Astrocyte of the cerebellum (primary cell): ENCODE measurements at places on chromosomes 7 and 10.

DNA sequence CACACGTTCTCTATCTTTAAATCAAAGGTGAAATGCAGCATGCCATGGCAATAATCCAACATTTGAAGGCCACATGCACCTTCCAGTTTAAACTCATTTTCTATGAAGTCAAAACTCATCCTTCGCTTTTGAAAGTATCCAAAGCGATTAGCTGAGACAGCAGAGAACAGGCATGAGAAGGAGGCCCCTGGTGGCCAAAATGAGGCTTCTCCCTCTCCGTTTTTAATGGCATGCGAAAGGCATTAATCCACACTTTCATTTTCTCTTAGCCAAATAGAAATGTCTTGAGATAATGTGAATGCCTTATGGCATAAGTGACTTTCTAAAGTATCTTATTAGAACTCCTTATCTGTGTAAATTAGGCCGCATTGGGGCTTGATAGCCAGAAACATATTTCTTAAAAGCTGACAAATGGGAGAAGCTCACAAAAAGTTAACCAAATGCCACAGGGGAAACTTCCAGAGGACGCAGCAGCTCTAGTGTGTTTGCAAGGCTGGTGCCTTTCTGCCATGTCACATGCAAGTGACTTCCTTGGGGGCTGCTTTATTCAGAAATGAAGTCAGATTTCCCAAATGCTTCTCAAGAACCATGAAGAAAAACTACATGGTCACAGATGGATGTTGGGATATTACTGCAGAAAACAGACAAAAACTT is 1189.6 kb downstream of the SORCS1 start:
- DNase-seq: peak; percentile 2

DNA sequence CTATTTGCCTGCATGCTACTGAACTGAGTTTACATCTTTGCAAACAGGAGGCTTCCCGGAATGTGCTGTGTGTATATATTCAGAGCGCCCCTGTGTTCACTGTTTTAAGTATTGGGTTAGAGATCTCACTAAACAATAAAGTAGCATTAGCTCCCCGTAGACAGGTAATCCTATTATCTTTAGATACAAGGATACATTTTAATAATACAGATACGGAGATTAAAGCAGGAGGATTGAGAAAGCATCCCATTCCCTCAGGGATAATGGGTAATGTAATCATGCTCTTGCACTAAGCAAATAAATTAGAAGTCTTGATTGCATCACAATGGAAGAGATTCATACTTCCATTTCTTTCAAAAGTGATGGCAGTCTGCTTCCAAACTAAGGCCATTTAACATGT is 809.0 kb downstream of the NRG3 start:
- DNase-seq: no peak

DNA sequence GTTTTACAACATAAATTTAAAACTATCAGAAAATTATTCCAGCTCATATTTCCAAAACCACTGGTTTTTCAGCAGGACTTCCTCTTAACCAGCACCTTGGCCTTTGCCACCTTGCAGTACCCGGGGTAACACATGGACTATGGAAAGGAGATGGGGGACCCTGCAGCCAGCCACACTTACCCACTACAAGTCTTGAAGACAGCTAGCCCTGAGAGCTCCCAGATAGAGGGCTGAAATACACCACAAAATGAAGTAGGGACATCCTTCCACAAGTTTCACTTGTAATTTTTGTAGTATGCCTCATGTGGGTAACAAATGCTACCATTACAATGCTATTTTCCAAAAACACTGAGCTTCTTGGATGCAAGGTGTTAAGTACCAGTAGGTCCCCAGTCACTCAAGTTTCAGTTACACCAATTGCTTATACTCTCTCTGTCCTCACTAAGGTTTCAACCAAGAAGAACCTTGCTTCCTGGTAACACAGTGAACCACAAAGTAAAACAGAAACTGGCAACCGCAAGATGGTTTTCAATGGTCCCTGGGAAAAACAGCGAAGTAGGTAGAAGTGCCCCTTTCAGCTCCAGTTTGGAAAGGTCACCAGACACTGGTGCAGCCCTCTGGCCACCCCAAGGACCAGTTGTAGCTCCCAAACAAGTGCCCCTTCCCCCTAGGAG is 110.9 kb downstream of the SGMS1 start:
- DNase-seq: no peak

- no peak for DNase-seq
Measured at GRCh38 chr7:78164459-78164858, 365.9 kb downstream of the PHTF2 start.

- no peak for DNase-seq
Measured at GRCh38 chr7:6546498-6547251, 4.6 kb downstream of the GRID2IP start.

- DNase-seq: no peak
Measured at GRCh38 chr10:59868696-59869593, 37.4 kb downstream of the CCDC6 start.

GRCh38 chr7:134991469-134992339 is 5.4 kb downstream of the AGBL3 start:
- DNase-seq: peak; percentile 29

DNA sequence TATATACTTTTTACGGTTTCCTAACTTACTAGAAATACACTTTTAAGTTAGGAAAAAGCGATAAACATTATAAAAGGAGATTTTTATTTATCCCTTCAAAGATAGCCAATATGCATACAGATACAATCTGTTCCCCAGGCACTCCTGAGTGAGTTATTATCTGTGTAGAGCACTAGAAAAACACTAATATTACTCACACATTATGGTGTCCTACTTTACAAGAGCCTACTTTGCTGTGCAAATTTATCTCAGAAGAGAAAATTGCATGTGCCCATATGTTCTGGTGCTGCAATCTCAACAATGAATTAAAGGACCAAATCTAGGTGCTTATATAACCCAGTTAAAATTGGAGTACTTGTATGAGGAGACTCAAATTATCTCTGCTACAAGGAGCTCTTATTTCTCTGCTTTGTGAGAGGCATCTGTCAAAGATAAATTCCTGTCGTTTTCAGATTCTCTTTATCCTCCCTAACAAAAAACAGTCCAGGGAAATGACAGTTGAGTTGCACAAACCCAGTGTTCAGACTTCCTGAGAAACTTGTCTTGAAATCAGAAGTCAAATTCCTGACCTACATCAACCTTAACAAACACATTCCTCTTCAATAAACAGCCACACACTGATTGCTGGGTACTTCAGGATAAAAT is 28.9 kb downstream of the CPA1 start:
- no peak for DNase-seq

GRCh38 chr7:133230591-133231194 is 22.2 kb upstream of the EXOC4 start:
- DNase-seq: peak; percentile 28

DNA sequence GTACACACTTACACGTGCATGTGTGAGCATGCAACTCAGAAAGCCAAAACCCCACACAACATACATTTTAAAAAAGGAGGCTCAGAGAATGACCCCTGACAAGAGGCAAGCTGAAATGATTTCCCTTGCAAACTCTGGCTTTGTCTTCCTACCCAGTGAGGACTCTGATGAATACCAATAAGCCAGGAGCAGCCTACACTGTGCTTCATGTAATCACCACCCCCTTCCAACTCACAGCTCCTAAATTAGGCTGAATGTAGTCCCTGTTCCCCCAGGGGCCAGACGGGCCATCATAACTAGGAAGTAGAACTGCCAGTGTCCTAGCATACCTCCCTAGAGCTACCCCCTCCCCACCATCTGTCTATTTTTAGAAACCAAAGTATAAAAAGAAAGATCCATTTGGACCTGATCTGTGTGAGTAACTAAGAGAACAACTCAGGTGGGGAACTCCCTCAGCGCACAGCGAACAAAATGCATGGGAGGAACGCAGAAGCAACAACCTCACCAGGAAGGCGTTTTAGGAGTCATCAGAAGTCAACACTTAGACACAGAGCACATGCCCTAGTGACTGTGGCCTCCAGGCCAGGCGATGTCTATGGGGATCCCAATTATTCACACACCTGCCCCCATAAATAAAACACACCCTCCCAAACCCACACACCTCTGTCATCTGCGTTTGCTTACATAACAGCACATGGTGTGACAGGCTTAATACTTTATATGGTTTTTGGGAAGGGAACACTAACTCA is 1.9 kb downstream of the DGKI start:
- no peak for DNase-seq

DNA sequence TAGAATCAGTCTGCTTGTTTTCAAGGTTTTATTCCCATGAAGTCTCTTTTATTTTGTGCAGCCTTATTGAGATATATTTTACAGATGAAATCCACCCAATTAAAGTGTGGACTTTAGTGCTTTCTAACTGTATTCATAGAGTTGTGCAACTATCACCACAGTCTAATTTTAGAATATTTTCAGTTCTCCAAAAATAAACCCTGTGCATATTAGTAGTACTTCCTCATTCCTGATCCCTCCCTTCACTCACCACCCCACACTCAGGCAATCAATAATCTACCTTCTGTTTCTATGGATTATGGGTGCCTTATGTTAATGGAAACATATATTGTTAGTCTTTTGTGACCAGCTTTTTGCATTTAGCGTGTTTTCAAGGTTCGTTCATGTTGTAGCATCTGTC is 185.7 kb upstream of the TMEM72 start:
- DNase-seq: no peak

GRCh38 chr7:97118306-97118917 is 914 bp downstream of the SDHAF3 start:
- no peak for DNase-seq

GRCh38 chr7:74083928-74084721 is 521 bp downstream of the LIMK1 start:
- DNase-seq: no peak

- no peak for DNase-seq
Measured at GRCh38 chr10:13039761-13040160, 38.2 kb upstream of the CCDC3 start.

- DNase-seq: no peak
Measured at GRCh38 chr7:37032258-37032601, 307.9 kb upstream of the AOAH start.

DNA sequence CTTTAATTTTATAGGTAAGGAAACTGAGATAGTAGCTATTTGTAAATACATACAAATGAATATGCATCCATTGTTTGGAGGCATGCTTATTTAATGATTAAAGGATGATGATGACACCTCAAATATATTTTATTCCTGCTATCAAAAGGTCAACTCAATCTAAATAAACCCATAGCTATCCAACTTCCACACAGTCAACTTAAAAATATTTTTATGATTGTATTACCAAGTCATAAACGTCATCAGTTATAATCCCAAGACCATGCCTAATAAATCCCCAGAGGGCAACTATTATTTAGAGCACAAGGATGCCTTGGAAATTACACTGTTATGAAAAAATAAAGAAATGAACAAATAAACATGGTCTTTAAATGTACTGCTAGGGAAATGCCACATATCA is 102.1 kb downstream of the MPP7 start:
- DNase-seq: no peak

DNA sequence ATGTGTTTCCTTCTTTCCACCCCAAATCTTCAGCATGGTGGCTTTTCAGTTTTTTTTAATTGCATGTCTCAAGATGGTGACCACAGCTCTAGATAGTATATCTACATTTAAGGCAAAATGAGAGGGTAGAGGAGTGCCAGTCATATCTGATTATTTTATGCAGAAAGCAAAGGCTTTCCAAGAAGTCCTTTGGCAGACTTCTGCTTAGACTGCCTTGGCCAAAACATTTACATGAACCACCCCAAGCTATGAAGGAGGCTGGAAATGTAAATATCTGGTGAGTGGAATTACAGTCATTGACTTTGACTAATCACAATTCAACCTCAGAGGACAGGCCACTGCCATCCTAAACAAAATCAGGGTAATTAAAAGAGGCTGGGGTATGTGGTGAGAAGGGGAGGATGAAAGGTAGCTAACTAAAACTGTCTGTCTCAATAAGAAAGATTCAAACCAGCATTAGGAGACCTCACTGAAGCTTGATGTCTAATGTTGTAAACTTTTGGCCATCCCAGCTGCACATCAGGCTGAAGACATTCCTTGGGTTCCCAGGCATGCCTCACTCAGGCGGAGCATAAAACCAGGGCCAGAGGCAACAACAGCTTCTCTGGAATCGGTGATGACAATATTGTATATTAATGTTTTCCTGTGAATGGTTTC is 53.4 kb downstream of the PPP1R3C start:
- DNase-seq: no peak

- DNase-seq: no peak
Measured at GRCh38 chr10:119784340-119785067, 58.7 kb downstream of the INPP5F start.

DNA sequence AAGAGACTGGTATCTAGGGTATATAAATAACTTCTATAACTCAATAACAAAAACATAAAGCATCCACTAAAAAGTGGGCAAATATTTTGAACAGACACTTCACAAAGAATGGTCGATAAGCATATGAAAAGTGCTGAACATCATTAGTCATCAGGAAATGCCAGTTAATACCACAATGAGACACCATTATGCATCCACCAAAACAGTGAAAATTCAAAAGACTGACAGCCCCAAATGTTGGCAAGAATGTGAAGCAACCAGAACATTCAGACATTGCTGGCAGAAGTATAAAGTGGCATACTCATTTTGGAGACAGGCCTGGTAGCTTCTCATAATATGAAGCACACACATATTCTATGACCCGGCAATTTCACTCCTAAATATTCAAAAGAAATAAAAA is 26.5 kb upstream of the GSAP start:
- no peak for DNase-seq

DNA sequence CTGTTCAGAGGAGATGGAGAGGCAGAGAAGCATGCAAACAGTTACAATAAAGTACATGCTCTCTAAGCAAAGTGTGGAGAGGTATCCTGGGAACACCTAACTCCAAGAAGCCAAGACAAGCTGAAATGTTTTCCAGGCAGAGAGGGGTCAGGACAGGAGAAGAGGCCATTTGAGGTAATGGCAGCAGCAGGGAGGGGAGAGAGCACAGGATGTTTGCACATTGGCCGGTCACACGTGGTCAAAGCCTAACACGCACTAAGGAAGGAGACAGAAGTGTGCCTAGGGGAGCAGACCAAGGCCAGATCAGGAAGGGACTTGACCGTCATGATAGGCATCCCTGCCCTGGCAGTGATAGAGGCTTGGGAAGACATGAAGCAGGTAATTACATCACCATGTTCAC is 101.5 kb downstream of the CTTNBP2 start:
- DNase-seq: no peak

DNA sequence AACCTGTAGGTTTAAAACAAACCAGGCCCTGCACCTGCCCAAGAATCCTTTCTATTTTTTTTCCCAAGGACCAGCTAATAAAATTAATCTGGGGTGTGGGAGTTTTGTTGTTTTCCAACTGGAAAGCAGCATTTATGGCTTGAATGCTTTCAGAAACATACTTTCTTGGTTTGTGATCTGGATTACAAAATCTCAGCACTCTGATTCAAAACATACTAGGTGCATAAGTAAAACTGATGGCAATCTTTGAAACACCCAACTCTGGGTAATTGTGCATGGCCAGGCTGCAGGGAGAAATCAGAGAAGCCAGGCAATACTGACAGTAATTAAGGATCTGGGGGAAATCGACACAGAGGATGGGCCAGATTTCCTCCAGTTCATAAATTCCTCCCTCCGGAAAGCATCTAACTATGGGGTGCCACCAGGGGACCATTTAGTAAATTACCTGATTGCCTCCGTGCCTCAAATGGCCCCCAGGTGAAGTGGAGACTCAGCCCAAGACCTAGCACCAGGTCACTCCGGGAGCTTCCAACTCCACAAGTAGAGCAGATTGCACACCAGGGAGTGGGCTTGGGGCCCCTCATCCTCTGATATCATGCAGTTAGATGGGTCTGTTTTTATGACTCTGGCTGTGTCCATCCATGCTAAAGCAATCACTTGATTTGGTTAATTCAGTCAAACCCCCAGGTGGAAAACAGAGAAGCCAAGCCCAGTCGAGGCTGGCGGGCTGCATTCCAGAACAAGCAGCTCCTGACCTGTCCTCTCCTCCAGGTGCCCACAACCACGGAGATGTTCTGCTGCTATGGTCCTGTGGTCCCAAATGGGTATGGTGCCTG is 15.2 kb upstream of the C10orf53 start:
- no peak for DNase-seq
